Mesangial cell (primary cell): ENCODE measurements at places on chromosomes 16 and 17. TPM values are rescaled to one million over a fixed set of nuclear protein-coding genes. Genes with fewer than 3 reads are reported as not detected.

The ITGA3 gene
- total RNA-seq: 1,072 and 1,222 TPM in 2 replicates

The CALB2 gene
- total RNA-seq: 0.76 TPM in 1 of 2 replicates, not detected in the other

The SLC16A6 gene
- 0.25 TPM in 1 of 2 replicates, not detected in the other for total RNA-seq

The SCNN1B gene
- total RNA-seq: not detected in 2 replicates

The NPIPA5 gene
- total RNA-seq: 2.0 and 2.3 TPM in 2 replicates

The SLFN14 gene
- total RNA-seq: not detected in 2 replicates

The LCAT gene
- 6.5 and 11.4 TPM in 2 replicates for total RNA-seq

The MEOX1 gene
- not detected in 2 replicates for total RNA-seq

The SLC9A5 gene
- total RNA-seq: 0.33 and 0.51 TPM in 2 replicates

The SYT17 gene
- total RNA-seq: under 0.01 and 4.6 TPM in 2 replicates

The TUBB3 gene
- total RNA-seq: 488 and 691 TPM in 2 replicates

The TNFRSF17 gene
- not detected in 2 replicates for total RNA-seq

The SLC43A2 gene
- total RNA-seq: 7.3 and 17.2 TPM in 2 replicates

The C17orf67 gene
- total RNA-seq: 0.76 and 1.1 TPM in 2 replicates

The GNGT2 gene
- total RNA-seq: not detected in 2 replicates

The RNF43 gene
- 0.49 and 0.63 TPM in 2 replicates for total RNA-seq
